ENCODE measurements at places on chromosomes 13 and 19.

DNA sequence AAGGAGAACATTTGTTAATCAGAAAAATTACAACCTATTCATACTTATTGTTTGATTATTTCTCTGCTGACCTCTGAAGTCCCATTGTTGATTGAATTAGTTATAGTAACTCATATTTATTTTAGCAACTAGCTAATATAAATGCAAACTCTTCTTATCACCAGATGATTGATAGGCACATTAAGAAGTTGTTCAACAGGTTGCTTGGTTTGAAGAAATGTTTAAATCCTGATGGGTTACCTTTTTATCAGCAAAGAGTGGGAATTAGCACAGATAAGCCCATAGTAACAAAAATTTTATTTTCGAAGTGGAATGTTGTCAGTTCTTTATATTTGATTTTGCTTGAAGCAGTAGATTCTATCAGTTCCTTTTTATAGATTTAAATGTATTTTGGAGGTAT, 44.4 kb downstream of the KLF5 start:
- DNase-seq, result no peak

- no peak for DNase-seq
These were observed 91.7 kb downstream of the ATP8A2 start for GRCh38 chr13:25463496-25463895.

GRCh38 chr13:40677064-40677463, 10.6 kb upstream of the FOXO1 start:
- DNase-seq, result no peak

DNA sequence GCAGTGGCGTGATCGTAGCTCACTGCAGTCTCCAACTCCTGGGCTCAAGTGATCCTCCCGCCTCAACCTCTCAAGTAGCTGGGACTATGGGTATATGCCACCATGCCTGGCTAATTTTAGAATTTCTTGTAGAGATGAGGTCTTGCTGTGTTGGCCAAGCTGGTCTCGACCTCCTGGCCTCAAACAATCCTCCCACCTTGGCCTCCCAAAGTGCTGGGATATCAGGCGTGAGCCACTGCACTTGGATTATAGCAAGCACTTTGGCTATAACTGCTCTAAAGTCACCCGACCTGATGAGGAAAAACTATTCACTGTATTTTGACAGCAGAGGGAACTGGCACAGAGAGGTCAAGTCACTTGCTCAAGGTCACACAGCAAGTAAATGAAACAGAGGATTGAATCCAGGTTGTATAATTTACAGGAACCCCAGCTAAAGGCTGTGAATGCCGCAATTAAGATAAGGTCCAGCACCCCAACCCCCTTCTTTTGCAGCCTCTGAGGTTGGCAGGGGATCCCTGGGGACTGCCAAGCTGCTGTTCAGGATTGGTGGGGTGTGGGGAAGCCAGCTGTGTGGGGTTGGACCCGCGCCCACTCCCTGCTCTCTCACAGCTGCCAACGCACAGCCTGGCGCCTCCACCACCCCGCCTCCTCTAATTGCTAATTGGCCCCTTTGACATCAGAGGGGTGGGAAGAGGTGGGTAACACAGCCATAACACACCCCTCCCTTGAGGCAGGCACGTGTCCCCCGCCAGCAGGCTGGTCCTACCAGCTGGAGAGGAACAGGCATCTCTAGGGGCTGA, 6.0 kb downstream of the TMIGD2 start:
- DNase-seq, result no peak

GRCh38 chr19:795073-795611, 2.1 kb upstream of the PTBP1 start:
- DNase-seq, result peak; percentile 73

- no peak for DNase-seq
These were observed 668 bp upstream of the ARHGAP45 start for GRCh38 chr19:1066251-1066747.

DNA sequence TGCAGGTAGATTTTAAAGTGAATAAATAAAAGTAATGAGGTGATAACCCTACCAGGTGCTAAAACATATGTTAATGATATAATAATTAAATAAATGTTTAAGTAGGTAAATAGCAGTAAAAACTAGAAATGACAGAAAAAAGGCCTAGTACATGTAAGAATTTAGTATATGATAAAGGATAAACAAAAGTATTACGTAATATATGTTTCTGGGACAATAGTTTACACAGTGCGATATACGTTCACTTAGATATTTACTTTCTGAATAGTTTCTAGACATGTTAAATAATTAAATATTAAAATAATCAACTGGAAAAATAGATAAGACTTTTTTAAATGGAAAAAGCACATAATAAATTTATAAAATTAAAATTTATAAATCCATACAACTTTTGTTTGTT, 340.9 kb downstream of the LIG4 start:
- DNase-seq, result no peak

- DNase-seq, result no peak
These were observed 1.0 kb upstream of the ZBTB32 start for GRCh38 chr19:35703343-35703742.

- no peak for DNase-seq
These were observed 19.6 kb downstream of the C2CD4C start for GRCh38 chr19:389255-389934.

GRCh38 chr19:8612807-8613171, 2.3 kb upstream of the ADAMTS10 start:
- DNase-seq, result no peak

DNA sequence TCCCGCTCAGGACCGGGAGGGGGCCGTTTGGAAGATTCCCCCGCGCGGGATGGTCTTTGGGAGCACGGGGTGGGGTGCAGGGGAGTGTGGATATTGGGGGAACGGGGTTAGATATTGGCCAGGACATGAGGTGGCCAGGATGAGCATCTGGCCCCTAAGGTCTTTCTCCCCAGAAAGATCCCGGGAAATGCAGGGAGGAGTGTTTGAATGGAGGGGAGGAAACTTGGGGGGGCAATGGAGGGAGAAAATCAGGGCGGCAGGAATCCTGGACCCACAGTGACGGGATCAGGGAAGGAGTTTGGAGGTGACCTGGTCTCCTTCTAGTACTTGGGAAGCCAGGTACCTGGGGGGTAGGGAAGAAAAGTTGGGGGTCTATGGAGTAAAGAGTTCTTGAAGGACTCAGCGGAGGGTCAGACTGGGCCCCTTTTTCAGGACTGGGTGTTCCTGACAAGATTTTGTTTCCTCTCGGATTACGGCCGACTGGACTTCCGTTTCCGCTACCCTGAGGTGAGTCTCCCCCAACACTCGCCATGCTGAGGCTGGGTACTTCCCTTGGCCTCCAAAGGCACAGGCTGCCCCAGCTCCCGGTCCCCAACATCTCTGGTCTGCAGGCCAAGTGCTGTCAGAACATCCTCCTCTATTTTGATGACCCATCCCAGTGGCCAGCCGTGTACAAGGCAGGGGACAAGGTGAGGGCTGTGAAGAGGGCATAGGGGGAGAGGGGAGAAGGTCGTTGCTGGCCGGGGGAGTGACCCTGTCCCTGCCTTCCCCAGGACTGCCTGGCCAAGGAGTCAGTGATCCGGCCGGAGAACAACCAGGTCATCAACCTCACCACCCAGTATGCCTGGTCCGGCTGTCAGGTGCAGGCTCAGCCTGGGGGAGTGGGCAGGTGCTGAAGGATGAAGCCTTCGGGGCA, 989 bp downstream of the TMEM145 start:
- no peak for DNase-seq

DNA sequence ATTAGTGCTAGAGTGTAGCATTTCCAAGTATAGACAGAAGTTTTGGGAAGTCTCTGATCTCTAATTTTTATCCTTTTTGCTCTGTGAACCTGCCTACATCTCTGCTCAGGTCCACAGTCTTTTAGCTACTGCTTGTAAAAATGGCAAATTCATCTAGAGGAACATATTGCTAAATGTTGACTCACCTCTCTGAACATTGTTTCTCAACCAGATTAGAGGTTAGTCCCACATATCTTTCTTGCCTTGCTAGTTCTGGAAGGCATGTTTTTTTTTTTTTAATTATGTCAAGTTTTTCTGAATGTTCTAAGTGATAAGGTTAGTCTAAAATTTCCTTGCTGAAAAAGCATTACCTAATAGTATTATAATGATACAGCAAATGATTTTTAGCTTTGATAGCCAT, 2889.6 kb upstream of the PCDH20 start:
- no peak for DNase-seq

GRCh38 chr13:80166352-80166751, 174.6 kb downstream of the SPRY2 start:
- DNase-seq, result no peak

GRCh38 chr13:33004511-33004910, 11.7 kb upstream of the KL start:
- DNase-seq, result peak; percentile 60

DNA sequence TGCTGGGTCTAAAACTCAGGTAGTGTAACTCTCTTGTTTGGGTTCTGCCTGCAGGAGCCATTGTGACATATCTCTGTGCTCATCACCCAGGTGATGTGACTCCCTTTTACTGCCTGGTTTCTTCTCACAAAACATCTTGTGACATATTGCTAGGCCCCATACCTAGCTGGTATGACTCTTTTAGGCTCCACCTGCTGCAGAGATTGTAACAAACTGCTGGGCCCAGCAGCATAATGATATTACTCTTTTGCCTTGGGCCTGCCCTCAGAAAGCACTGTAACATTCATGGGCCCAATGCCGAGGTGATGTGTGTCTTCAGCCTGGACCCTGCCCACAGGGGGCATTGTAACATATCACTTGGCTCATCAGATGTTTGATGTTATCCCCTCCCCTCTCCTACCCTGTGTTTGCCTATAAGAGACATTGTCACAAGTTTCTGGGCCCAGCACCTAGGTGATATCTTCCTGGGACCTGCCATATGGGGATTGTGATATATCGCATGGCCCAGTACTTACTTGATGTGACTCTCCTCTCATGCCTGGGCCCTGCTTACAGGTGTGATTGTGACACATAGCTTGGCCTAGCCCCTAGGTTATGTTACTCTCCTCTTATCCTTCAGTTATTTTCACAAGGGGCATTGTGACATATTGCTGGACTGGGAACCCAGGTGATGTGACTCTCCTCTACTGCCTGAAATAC, 18.0 kb upstream of the ZNF681 start:
- DNase-seq, result no peak

- DNase-seq, result no peak
These were observed 1388.0 kb downstream of the EFNB2 start for GRCh38 chr13:105147461-105147860.

DNA sequence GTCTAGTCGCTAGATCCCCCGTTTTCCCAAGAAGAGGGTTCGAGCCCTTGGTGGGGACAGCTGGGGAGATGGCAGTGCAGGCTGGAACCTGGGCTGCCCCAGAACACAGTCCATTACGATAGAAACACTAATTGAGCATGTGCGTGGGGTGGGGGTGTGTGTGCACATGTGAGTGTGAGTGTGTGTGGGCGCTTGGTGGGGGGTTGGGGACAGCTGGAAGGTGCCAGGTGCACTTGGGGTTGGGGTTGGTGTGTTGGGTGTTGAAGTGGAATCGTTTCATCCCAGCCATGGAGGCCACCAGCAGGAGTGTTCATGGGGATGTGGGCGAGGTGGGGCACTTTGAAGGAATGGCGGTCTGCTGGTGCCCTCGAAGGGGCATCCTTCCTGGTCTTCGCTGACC, 18.1 kb upstream of the NPAS1 start:
- no peak for DNase-seq

- no peak for DNase-seq
These were observed 6.8 kb downstream of the CDX2 start for GRCh38 chr13:27962128-27962841.

- no peak for DNase-seq
These were observed 305.5 kb downstream of the DCT start for GRCh38 chr13:94174009-94174408.

GRCh38 chr19:55156202-55157063, 1.1 kb downstream of the TNNI3 start:
- DNase-seq, result peak; percentile 81

GRCh38 chr13:36259361-36260137, 38.1 kb downstream of the CCDC169 start:
- DNase-seq, result no peak

DNA sequence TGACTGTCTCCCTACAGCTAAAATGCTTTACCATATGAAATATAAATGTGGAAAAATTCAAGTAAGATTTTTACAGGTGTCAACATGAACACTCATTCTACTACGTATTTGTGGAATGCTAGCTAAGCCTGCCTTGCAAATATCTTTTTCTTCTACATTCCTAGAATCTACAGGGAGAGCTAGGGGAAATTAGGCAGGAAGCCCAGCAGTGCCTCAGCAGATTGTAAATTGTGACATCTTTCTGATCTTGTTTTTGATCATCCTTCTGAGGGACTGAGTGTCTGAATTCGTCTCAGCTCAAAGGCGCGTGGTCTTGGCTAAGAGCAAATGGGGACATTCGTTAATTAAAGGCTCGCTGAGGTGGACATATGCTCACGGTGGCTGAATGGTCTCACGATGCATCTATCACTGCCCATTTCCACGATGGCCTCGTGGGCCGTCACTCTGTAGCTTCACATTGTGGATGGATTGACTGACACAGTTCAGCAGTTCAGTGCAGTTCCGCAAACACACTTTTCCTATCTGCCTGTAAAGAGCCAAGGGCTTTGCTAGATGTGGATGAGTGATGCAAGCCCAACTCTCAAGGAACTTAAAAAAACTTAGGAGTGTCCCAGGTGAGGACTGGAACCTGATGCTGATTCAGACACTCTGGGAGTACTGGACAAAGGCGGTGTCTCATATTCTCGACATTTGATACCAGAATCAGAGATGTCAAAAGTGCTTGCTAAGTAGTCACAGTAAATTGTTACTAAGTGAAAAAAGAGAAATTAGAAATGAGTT, 562.5 kb downstream of the EFNB2 start:
- DNase-seq, result no peak

GRCh38 chr19:43408043-43408442, 6.6 kb upstream of the TEX101 start:
- DNase-seq, result no peak

- no peak for DNase-seq
These were observed 14.7 kb downstream of the TMPRSS9 start for GRCh38 chr19:2374808-2375207.

DNA sequence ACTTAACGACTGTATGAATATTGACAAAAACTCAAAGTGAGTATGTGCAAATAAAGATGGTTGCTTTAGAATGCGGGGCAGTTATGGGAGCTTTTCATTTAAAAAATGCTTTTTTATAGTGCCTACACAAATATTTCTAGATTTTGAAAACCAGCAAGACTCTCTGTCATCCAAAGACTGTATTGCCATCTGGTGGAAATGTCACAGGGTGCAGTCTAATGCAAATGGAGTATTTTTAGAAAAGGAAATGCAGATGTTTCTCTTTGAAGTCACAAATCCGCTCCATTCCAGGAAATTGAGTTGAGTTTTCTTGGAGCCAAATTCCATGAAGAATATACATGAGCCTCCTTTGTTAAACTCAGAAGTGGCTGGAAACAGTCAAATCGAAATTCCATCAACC, 2.3 kb upstream of the C1QTNF9B start:
- DNase-seq, result no peak

GRCh38 chr19:8357007-8357521, 6.9 kb upstream of the ANGPTL4 start:
- no peak for DNase-seq

DNA sequence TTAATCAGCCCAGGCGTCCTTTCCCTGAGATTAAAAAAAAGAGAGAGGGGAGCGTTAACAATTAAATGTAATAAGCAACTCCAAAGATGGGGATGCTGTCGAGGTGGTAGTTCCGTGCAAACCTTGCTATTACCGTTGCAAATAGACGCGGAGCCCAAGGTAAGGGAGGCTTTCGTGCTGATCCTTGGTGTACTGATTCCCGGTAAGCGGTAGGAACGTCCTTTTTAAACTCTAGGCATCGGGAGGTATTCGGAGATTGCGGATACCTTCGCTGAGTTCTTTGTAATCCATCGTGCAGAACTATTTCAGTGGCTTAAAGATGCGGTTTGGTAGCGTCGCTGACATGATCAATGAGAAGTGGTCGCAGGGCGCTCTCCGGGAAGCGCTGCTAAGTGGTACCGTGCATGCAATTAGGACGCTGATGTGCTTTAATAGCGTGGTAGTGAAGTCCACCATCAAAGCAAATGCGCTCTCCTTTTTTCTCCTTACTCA, 3.1 kb downstream of the SLITRK5 start:
- DNase-seq, result no peak

All from left ventricle myocardium superior (tissue), 1 donor.